ENCODE measurements at places on chromosomes 5 and 9.

- no peak for DNase-seq
These were observed 8.6 kb downstream of the CHMP5 start for GRCh38 chr9:33273266-33273971.

- DNase-seq: no peak
These were observed 3.3 kb downstream of the ZNF462 start for GRCh38 chr9:106866243-106866642.

DNA sequence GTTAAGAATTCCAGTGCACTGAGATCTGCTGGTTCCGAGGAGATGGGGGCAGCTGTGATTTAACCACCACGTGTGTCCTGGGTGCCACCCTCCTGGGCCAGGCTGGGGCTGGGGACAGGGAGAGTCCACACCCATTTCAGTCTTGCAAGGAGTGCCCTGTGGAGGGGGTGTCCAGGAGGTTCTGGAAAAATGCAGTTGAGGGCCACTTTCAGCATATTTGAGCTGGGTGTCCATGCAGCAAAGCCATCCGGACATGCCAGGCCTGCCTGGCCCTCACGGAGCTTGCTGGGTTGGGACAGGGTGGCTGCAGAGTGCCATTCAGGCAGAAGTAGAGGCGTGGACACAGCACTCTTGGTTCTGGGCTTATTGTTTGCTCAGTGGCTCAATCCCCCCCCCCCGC, 68.1 kb downstream of the NEK6 start:
- no peak for DNase-seq

DNA sequence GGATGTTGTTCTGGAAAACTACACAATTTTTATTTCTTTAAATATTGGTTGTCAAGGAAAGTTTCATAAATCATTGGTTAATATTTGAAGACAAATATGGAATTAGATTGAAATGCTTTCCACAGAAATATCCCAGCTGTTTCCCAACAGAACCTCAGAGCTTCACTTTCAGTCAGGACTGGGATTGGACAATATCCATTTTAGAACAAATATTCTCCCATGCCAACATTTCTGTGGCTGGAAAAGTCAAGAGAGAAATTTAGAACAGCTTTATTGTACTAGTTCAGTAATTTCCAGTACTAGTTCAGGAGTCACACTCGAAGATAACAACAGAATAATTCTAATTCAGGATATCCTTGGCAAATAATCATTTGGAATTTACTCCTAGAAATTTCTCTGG, 116.1 kb upstream of the TUT7 start:
- DNase-seq: no peak

DNA sequence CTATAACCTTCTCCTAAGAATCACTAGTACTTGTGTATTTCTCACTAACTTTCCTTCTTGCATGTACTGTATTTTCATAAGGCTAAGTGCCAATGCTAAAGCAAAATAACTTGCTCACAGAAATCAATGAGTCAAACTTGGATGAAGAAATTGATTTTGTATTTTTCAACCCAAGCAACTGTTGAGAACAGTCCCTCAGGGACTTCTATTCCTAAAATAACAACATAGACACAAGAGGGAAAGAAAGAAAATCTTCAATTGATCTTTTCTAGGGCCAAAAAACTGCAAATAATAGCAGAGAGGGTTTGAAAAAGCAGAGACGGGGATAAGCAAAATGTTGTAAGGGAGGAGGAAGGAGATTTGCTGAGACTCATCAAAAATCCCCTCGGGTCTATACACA, 69.8 kb downstream of the HABP4 start:
- DNase-seq: no peak

- no peak for DNase-seq
These were observed 257.8 kb downstream of the KIAA0825 start for GRCh38 chr5:94360382-94361130.
